ENCODE measurements at places on chromosomes 12 and 14. TPM values are rescaled to one million over a fixed set of nuclear protein-coding genes. Genes with fewer than 3 reads are reported as not detected.

Gene CLEC7A
- total RNA-seq: 87.8 TPM

Gene ZNF664
- total RNA-seq: 92.0 TPM

Gene TMEM229B
- total RNA-seq: 8.4 TPM

Gene STON2
- 26.6 TPM for total RNA-seq

Gene GARIN6
- not detected for total RNA-seq

Gene BBS10
- total RNA-seq: 6.3 TPM

Gene SYCP3
- total RNA-seq: 0.13 TPM

- no peak overlapping the region for H3K4me3 ChIP-seq
- peak overlapping the region; percentile 88 for H3K27ac ChIP-seq
Observed at GRCh38 chr14:24234095-24235005, 1.6 kb downstream of the GMPR2 start.

DNA sequence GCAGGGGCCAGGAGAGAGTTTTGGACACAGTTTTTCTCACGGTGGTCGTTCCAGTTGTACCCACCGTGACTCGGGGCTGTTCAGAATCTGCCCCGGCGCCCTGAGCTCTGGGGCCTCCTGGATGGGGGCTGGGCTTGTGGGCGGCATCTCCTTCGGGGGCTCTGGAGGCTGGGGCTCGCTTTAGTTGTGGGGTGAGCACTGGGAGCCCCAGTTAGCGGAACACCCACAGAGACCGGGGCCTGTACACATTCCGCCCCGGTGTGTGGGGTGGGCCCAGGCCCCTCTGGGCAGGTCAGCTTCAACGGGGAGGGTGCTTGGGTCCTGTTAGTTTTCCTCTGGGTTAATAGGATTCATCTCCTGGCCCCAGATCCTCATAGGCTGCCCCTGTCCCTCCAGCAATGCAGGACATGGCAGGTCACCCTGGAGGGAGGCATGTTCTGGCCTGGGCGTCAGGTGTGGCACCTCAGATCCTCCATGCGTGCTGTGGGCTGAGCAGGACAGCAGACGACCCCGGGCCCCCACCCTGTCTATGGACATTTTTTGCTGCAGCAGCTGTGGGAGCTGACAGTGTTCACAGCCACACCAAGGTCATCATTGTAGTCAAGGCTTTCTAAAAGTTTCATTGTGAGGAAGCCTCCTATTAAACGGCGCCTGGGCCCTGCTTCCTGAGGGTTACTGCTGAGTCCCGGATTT lies 393.2 kb downstream of the TMEM121 start:
- no peak for DNase-seq
- H3K4me3 ChIP-seq: no peak overlapping the region
- no peaks in the 10 kb centered on the region for H3K36me3 ChIP-seq
- H3K27ac ChIP-seq: no peak overlapping the region
- no peaks in the 10 kb centered on the region for H3K4me1 ChIP-seq

GRCh38 chr14:57319636-57320192 lies 50.9 kb downstream of the AP5M1 start:
- no peaks in the 10 kb centered on the region for H3K36me3 ChIP-seq
- H3K4me3 ChIP-seq: no peak overlapping the region
- no peaks in the 10 kb centered on the region for H3K4me1 ChIP-seq
- H3K27me3 ChIP-seq: no peaks in the 10 kb centered on the region

GRCh38 chr14:39773387-39774126 lies 341.3 kb upstream of the FBXO33 start:
- no peak for DNase-seq
- H3K4me3 ChIP-seq: no peak overlapping the region
- H3K27ac ChIP-seq: no peak overlapping the region
- no peaks in the 10 kb centered on the region for H3K36me3 ChIP-seq
- H3K4me1 ChIP-seq: no peaks in the 10 kb centered on the region

GRCh38 chr12:129873833-129874208 lies 30.0 kb downstream of the TMEM132D start:
- no peak overlapping the region for H3K4me3 ChIP-seq
- no peak overlapping the region for H3K27ac ChIP-seq
- DNase-seq: no peak
- no peaks in the 10 kb centered on the region for H3K27me3 ChIP-seq
- no peaks in the 10 kb centered on the region for H3K4me1 ChIP-seq

DNA sequence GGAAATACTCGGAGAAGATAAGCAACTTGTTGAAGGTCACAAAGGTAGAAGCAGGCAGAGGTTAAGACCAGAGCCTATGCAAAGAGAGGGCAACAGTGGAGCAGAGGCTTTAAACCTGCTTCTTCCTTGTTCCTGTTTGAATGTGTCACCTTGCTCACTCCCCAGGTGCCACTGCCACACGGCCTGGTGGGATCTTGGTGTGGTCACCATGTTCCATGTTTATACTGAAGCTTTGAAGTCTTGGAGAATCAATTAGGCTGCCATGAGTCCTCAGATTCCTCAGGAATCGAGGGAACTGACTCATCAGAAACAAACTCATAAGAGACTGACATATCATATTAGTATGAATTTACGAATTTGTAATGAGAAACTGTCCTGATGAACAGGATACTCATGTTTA lies 46.8 kb downstream of the IQSEC3 start:
- H3K27ac ChIP-seq: no peak overlapping the region
- no peak for DNase-seq
- H3K4me1 ChIP-seq: no peaks in the 10 kb centered on the region
- H3K27me3 ChIP-seq: no peaks in the 10 kb centered on the region
- H3K4me3 ChIP-seq: no peak overlapping the region
- H3K36me3 ChIP-seq: no peaks in the 10 kb centered on the region

- no peak overlapping the region for H3K4me3 ChIP-seq
- no peaks in the 10 kb centered on the region for H3K27me3 ChIP-seq
- H3K36me3 ChIP-seq: no peaks in the 10 kb centered on the region
- DNase-seq: no peak
- no peak overlapping the region for H3K27ac ChIP-seq
Observed at GRCh38 chr12:6779708-6780432, 7.5 kb downstream of the LAG3 start.

GRCh38 chr14:52926953-52927352 lies 23.9 kb downstream of the FERMT2 start:
- H3K4me3 ChIP-seq: no peak overlapping the region
- no peaks in the 10 kb centered on the region for H3K27me3 ChIP-seq
- DNase-seq: no peak

DNA sequence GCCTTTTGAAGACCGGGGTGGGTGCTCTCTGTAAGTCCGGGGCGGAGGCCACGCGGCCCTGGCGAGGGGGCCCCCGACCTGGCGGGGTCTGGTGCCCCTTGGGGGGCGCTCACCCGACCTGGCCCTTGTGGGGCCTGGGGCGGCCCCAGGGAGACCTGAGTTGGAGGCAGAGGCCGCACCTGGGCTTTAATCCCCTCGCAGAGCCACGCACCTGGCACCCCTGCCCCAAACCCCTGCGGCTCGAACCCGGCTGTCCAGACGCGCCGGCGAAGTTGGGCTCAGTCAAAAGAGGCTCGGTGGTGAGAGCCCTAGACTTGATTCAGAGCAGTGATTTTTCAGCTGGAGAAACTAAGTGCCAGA lies 267 bp downstream of the CFAP251 start:
- H3K27ac ChIP-seq: peak overlapping the region; percentile 61
- H3K36me3 ChIP-seq: peaks cover 7% of the 10 kb centered on the region
- DNase-seq: no peak
- H3K4me3 ChIP-seq: peak overlapping the region; percentile 48
- peaks cover 10% of the 10 kb centered on the region for H3K4me1 ChIP-seq
- H3K27me3 ChIP-seq: no peaks in the 10 kb centered on the region

DNA sequence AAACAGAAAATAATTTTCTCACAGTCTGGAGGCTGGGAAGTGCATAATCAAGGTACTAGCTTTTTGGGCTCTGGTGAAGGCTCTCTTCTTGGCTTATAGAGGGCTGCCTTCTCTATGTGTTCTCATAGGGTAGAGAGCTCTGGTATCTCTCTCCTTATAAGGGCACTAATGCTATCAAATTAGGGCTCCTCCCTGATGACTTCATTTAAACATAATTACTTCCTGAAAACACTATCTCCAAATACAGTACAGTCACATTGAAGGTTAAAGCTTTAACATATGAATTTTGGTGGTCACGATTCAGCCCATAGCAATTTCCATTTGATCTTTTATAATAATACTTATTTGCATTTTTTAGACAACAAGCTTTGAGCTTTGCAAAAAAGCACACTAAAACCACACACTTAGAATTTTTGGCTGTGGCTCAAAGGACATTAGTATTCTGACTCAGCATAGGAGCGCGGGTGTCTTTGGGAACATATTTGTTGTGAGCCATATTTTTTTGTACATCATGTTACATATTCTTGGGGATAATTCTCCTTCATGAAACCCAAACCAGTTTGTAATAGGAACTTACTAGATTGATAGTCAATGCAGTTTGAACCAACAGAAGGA lies 808.1 kb upstream of the FBXO33 start:
- H3K27me3 ChIP-seq: no peaks in the 10 kb centered on the region
- no peaks in the 10 kb centered on the region for H3K36me3 ChIP-seq

DNA sequence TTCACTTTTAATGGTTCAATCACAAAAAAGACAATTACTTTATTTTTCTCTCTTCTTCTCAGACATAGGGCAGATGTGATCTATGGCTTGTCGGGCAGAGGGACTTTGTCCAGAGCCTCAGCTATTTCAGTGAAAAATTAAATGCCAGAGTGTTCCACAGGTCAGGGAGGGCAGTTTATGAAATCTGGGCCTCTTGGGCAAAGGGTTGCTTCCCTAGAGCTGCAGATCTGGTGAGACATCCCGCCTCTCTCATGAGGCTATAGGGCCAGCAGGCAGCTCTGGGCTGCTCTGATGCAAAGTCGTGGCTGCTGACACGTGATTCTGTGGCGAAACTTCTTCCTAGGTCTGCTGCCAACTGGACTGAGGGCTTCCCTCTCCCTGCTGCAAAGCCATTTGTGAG lies 6.0 kb downstream of the CLMN start:
- peaks cover 26% of the 10 kb centered on the region for H3K4me1 ChIP-seq
- H3K27me3 ChIP-seq: no peaks in the 10 kb centered on the region
- no peaks in the 10 kb centered on the region for H3K36me3 ChIP-seq
- DNase-seq: peak; percentile 82

Measured in upper lobe of left lung (tissue), 6 donors.